ENCODE measurements at places on chromosomes 12 and 14. TPM values are rescaled to one million over a fixed set of nuclear protein-coding genes. Genes with fewer than 3 reads are reported as not detected.

GRCh38 chr14:102417646-102418045, 54.9 kb downstream of the TECPR2 start:
- no peak overlapping the region for H3K4me3 ChIP-seq
- H3K36me3 ChIP-seq, result peaks cover 19% of the 10 kb centered on the region
- no peaks in the 10 kb centered on the region for H3K4me1 ChIP-seq
- DNase-seq, result no peak
- H3K27ac ChIP-seq, result no peak overlapping the region
- H3K27me3 ChIP-seq, result no peaks in the 10 kb centered on the region

GRCh38 chr12:47413806-47414205, 292.0 kb downstream of the RPAP3 start:
- H3K36me3 ChIP-seq, result no peaks in the 10 kb centered on the region
- no peaks in the 10 kb centered on the region for H3K27me3 ChIP-seq
- no peak overlapping the region for H3K4me3 ChIP-seq

- H3K4me3 ChIP-seq, result peak overlapping the region; percentile 68
- no peaks in the 10 kb centered on the region for H3K4me1 ChIP-seq
- no peaks in the 10 kb centered on the region for H3K27me3 ChIP-seq
- DNase-seq, result no peak
These were observed 693 bp downstream of the MAP3K9 start for GRCh38 chr14:70808416-70809224.

GRCh38 chr14:55136885-55137786, 8.1 kb downstream of the LGALS3 start:
- no peaks in the 10 kb centered on the region for H3K27me3 ChIP-seq
- H3K36me3 ChIP-seq, result peaks cover 49% of the 10 kb centered on the region
- DNase-seq, result peak; percentile 89
- H3K4me3 ChIP-seq, result peak overlapping the region; percentile 20

DNA sequence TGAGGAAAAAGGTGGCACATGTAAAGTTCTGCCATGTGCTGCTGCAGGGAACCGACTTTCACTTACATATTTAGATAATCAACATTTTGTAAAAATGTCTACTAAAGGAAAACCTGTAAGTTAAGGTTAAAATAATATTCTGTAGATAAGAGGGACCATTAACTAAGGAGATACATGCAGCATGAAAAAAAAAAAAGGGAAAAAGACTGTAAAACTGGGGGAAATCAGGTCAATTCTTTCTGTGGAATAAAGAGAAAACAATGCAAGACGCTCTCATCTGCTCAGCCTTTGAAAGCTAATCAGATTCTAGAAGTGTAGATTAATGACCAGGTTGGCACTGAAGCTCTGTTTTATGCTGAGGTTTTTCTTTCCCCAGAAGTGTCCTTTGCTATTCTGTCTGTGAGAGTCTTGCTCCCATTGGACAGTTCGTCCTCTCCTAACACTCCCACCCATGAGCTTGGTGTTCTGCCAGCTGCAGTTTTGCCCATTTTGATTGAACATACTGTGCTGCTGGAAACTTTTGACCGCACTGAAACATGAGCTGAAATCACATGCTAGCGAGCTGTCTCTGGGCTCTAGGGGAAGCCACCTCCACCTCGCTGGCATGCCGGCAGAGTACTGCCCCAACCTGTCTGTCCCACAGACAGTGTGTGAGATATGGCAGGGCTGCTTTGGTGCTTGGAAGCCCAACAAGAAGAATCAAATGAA, 39.7 kb downstream of the PPTC7 start:
- peak overlapping the region; percentile 87 for H3K27ac ChIP-seq
- no peak overlapping the region for H3K4me3 ChIP-seq
- H3K27me3 ChIP-seq, result no peaks in the 10 kb centered on the region

DNA sequence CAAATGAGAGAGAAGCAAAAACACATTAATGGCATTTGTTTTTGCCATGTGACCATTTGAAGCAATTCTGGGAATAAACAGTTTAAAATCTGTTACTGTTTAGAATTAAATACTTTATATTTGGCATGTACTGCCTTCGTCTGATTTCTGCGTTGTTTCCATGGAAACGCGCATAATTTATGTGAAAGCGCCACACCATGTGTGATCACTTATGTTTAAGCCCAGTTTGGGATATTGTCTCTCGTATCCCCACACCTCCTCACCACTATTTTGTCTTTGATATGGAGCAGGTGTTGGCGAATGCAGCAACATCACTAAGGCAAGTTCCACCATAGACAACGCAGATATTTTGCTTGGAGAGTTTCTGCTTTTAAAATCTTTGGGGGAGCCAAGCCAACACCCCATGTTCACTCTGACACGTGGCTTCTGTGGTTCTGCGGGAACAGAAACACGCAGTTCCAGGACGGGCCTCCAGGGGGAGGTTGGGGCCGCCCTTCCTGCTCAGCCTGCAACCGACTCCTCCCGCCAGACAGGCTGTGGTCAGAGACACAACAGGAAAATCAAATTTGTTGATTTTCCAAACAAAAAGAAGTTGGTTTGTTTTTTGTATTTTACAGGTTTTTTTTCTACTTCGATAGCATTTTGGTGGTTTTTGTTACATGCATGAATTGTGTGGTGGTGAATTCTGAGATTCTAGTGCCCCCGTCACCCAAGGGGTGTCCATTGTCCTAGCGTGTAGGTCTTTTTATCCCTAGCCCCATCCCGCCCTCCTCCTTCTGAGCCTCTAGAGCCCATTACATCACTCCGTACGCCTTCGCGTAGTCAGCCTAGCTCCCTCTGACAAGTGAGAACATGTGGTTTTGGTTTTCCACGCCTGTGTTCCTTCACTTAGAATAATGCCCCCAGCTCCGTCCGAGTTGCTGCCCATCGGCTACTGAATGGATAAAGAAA, 101.9 kb upstream of the SFSWAP start:
- H3K36me3 ChIP-seq, result no peaks in the 10 kb centered on the region
- H3K27me3 ChIP-seq, result no peaks in the 10 kb centered on the region
- H3K4me3 ChIP-seq, result no peak overlapping the region

DNA sequence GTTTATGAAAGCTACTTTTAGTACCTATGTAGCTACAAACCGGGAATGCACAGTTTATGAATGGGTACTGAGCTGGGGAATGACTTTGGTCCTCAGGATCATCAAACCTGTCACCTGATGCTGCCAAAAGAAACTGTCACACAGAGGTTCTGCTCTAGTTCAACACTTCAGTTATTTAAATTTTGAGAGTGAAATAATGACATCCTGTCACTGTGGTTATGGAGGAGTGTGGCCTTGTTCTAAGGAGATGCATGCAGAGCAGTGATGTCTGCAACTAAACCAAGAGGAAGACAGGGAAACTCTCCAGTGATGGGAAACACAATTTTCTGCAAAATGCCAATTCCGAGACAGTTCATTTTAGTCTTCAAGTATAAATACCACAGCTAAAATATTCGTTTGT, 4.8 kb upstream of the AEBP2 start:
- H3K4me3 ChIP-seq, result no peak overlapping the region
- H3K36me3 ChIP-seq, result no peaks in the 10 kb centered on the region
- DNase-seq, result no peak

Gene NGDN
- 24.3 TPM for total RNA-seq

Gene ZDHHC22
- total RNA-seq, result not detected

Gene RHOJ
- 5.9 TPM for total RNA-seq

Gene JAG2
- 17.3 TPM for total RNA-seq

Gene RPGRIP1
- total RNA-seq, result 0.12 TPM

Measured in right atrium auricular region (tissue), 2 donors.